ENCODE measurements at places on chromosomes 7 and 10. TPM values are rescaled to one million over a fixed set of nuclear protein-coding genes. Genes with fewer than 3 reads are reported as not detected.

DNA sequence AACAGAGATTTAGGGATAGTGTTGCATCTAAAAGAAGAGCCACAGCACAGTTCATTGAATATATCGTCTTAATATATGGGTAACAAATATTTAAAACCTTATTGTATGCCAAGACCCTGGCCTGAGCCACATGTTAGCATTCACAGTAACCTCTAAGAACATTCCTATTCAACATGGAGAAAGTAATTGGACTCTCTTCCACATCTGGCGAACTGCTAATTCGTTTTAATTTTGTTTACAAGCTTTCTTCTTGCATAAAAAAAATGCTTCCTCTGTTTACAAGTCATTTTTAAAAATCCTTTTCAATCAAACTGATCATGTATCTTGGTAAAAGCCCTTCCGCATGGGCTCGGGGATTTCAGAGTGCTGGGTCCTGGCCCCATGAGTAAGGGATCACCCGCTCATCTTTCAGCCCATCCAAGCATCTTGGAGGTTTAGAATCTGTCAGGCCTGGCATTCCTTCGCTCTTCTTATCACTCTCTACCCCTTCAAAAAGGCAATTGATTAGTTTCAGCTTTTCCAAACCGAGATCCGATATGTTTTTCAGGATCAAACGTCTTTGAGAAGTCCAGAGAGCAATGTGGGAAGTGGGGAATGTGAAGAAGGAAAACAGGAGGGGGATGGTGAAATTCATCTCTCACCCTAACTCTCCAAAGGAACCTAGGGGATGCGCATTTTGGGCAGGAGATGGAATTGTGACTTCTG is 7.3 kb downstream of the TWIST1 start:
- H3K36me3 ChIP-seq = no peaks in the 10 kb centered on the region
- no peaks in the 10 kb centered on the region for H3K4me1 ChIP-seq
- peaks cover 45% of the 10 kb centered on the region for H3K27me3 ChIP-seq
- H3K4me3 ChIP-seq = no peak overlapping the region

DNA sequence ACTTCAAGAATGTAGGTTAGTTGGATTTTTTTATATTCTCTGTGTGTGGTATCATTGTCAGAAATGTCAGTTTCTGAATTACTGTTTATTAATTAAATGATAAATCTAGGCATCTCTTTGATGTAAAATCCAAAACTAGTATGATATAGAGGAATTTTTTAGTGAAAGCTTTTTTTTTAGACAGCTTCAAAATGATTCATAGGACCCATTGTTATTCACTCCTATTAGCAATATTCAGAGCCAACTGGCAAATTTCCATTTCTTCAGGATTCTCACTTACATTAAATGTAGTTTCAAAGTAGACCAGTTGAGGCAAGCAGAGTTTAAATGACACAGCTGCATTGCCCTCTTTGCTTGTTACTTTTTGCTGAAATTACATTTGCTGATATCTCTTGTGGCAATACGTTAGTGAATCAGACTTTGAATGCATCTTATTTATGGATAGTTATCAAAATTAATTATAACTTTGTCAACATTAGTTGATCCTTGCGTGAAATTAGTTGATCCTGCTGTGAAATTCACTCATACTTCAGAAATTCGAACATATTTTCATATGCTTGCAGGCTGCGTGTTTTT is 20.3 kb downstream of the ZNF277 start:
- no peak for DNase-seq
- H3K4me1 ChIP-seq = no peaks in the 10 kb centered on the region
- no peaks in the 10 kb centered on the region for H3K27me3 ChIP-seq
- no peaks in the 10 kb centered on the region for H3K36me3 ChIP-seq

DNA sequence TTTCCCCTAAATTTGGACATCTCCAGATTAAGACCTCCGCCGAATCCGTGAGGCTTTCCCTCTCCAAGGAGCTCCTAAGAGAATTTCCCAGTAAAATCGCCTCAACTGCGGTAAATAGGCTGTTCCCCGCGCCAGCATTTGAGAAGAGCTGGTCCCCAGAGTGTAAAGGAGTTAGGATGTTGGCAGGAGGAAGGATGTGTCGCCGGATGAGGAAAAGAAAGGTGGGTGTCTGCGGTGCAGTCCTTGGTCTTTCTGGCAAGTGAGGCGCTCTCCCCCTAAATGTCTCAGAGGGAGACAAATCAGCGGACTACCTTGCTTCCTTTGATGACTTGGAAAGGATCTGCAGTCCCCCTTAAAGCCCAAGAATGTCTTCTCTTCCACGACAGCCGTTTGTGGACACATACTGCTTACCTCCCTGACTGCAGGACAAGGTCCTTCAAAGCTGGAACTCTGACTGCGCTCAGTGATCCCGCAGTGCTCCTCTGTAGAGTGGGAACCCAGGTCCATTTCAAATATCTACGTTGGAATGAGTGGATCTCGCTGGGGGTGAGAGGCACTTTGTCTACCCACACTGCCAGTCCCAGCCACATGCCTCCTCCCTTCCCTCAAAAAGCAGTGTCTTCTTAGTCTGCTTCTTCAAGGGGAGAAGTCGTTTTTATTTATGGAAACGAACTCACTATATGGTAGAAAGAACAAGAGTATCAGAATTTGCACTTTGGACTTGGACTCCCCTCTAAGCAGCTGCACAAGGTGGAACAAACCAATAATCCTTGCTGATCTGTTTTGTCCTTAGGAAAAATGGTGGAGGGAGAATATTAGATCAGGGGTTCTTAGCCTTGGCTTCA is 1.1 kb upstream of the DLG5 start:
- H3K27ac ChIP-seq = peak overlapping the region; percentile 54
- peaks cover 26% of the 10 kb centered on the region for H3K27me3 ChIP-seq
- peak overlapping the region; percentile 81 for H3K4me3 ChIP-seq
- peaks cover 29% of the 10 kb centered on the region for H3K36me3 ChIP-seq

DNA sequence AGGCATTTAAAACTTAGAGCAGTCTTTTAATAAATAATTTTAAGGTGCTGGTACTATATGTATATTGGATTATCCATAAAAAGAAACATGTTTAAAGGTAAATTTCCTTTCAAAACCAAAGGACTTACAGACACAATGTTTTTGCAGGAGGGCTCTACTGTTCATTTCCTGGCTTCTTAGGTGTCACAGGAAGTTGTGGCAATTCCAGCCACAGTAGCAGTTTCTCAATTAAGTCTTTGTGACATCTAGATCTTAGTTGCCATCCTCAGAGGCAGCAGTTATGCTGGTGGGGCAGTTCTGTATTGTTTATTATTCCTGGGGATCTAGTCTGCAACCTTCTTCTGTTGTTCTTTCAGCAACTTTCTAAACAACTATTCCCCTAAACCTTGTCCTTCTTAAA is 460.1 kb downstream of the MAGI2 start:
- H3K36me3 ChIP-seq = no peaks in the 10 kb centered on the region
- H3K4me3 ChIP-seq = no peak overlapping the region
- H3K4me1 ChIP-seq = no peaks in the 10 kb centered on the region
- no peak for DNase-seq

- H3K36me3 ChIP-seq = no peaks in the 10 kb centered on the region
- no peaks in the 10 kb centered on the region for H3K4me1 ChIP-seq
- H3K4me3 ChIP-seq = no peak overlapping the region
- DNase-seq = no peak
- H3K27me3 ChIP-seq = no peaks in the 10 kb centered on the region
Measured at GRCh38 chr7:135894816-135895215, 82.3 kb downstream of the MTPN start.

DNA sequence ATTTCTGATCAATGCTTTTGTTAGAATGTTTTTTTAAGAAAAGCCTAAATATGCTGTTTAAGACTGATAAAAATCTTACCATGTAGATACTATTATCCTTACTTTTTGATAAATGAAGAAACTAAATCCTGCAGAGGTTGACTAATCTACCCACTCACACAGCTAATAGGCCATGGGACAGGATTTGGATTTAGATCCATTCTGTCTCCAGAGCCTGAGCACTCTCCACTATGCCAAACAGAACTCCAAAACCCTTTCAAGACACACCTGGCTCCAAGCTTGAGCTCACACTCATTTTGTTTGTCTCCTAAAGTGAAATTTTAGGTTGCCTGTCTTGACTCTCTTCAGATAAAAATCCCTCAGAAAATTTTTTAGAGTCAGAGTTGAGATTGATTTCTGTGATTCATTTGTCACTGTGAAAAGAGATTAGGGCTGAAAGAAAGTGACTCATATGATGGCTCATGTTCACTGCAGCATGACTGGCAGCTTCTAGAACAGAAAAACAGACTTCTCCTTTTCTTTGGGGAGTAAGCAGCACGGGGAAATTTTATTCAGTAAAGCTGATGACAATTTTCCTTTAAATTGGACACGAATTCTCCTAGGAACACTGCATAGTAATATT is 132.3 kb upstream of the POT1 start:
- H3K27me3 ChIP-seq = no peaks in the 10 kb centered on the region
- peaks cover 26% of the 10 kb centered on the region for H3K4me1 ChIP-seq
- peak overlapping the region; percentile 52 for H3K27ac ChIP-seq

The INA gene
- 1.3 TPM for total RNA-seq

The HTR5A gene
- not detected for total RNA-seq

The FAM200A gene
- 3.9 TPM for total RNA-seq

The AS3MT gene
- total RNA-seq = 0.35 TPM

Measured in Calu3 (cell line).